ENCODE measurements at places on chromosomes 1 and 21.

- DNase-seq, result no peak
Observed at GRCh38 chr1:153364766-153365666, 7.4 kb downstream of the S100A9 start.

DNA sequence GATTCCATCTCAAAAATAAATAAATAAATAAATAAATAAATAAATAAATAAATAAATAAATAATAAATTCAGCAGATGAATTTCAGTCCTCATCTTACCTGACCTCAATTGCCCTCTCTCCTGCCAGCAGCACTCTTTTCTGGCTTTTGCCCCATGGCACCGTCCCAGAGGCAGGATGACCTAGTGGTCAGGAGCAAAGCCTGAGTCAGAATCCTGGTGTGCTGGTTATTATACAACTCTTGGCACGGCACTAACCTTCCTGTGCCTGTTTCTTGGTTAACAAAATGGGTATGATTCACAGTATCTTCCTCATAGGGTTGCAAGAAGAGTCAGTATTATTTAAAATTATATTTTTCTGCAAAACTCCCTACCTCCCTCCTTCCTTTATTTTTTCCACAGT is 43.0 kb downstream of the NKAIN1 start:
- DNase-seq, result no peak

- DNase-seq, result peak; percentile 71
Observed at GRCh38 chr1:24541711-24542346, 14.1 kb upstream of the NCMAP start.

DNA sequence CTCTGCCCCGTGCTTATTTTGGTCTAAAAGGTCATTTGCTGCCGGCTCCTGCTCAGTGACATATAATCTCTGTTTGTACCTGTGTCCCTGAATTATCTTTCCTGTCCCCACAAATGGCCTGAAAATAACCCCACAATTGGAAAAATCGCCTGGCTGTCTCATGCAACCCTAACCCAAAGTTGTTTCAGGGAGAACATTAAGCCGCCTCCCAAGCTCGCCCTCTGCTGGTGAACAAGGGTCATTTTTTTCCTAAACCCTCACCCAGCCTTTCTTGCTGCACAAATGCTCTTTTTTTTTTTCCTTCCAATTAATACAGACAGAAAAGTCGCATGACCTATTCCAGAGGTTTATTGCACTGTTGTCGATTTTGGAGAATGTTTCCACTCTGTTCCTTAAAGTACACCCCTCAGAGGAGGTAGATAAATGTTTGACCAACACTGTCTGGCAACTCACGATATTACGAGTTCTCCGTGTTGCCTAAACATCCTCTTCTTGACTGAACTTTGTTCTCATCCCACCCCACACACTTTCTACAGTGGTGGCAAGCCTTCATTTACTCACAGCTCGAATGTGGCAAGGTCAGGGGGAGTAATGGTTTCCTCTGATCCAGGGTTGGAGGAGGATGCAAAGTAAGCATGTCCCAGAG is 148.7 kb downstream of the ZZZ3 start:
- DNase-seq, result peak; percentile 82

- no peak for DNase-seq
Observed at GRCh38 chr1:42176902-42177519, 12.5 kb upstream of the GUCA2A start.

GRCh38 chr21:34671462-34671861 is 2.7 kb downstream of the CLIC6 start:
- DNase-seq, result no peak

GRCh38 chr21:26055841-26056264 is 114.7 kb downstream of the APP start:
- DNase-seq, result no peak

DNA sequence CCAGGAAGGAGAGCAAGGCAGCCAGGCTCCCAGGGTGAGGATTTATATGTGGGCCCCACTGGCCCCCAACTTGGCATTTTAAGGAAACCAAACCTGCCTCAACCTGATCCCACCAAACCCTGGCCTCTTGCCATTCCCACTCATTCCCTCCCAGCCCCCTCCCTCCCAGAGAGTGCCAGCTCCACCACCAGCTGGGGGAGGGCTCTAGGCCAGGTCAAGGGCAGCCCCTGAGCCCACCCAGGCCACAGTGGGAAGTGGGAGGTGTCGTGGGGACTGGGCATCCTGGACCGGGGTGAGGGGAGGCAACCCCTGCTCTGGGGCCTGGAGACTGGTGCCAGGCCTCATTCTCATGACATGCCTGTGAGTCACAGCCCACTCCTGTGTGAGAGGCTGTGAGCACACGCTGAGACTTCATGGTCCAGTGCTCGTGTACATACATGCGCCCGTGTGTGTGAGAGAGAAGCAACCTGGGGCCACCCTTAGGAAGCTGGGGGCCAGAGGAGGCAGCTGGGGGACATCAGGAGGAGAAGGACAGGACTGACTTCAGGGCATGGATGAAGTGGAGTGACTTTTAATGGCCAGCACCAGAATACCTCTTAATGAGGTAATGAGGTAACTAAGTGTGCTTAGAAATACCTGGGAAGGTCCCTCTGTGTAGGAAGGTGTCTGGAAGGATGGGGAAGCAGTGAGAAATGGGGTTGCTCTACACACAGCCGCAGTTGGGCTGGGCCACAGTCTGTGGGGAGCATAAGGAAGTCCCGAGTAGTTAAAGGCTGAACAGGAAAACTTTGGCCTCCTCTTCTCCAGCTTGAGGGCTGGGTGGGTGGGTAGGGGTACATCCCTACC is at the start of gene S100A2:
Gene S100A2 (minus strand): TSS at position 316 of the 846 bp plus-strand sequence. CDS start 1,967 bp downstream, outside the sequence.
- peak; percentile 82 for DNase-seq

DNA sequence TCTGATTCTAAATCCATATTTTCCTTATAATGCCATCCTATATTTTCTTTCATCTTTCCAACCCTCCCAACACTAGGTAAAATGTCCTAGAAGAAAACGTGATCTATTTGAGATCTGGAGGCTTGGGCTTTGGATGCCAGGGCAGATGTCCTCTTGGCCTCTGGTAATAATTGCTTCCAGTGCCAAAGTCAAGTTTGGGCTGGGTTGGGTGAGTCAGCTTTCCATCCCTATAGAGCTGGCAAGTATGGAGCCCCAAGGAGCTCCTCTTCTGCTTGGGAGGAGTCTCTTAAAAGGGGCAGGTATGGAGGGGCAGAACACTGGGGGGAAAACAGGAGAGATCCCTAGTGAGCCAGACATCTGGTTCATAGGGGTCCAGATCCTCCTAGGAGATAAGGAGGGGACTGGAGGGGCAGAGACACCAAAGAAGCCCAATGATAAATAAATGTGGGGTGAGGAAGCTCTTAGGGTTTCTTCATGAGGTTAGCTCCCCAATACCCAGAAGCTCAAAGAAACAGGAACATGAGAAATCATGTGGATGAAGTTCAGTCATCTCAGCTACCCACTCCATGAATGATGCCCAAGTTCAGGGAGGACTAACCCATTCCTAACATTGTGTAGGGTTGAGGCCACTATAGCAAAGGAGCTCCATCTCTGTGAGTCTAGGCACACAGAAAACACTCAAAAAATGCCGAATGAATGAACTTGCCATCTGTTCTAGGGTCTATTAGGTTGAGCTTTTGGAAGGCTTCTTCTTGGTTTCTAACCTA is 3.5 kb downstream of the C1orf116 start:
- no peak for DNase-seq

GRCh38 chr1:160134791-160135572 is 16.4 kb upstream of the ATP1A4 start:
- no peak for DNase-seq

- no peak for DNase-seq
Observed at GRCh38 chr1:213600879-213601278, 386.9 kb upstream of the PROX1 start.

DNA sequence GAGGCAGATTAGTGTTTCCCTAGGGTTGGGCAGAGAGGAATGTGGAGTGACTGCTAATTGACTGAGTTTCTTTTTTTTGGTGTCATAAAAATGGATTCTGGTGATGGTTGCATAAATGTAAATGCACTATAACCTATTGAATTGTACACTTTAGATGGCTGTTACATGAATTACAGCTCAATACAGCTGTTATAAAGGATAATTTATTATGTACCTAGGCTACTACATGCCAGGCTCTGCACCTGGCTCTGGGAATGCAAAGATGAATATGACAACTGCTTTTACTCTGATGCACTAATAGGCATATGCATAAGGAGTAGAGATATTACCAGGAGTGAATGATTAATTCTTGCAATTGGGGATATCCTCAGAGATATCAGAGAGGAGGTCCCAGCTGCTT is 345.3 kb downstream of the PTBP2 start:
- no peak for DNase-seq

GRCh38 chr1:8848663-8849386 is 29.7 kb downstream of the ENO1 start:
- peak; percentile 91 for DNase-seq

- no peak for DNase-seq
Observed at GRCh38 chr1:205985330-205986005, 17.7 kb downstream of the RAB7B start.

DNA sequence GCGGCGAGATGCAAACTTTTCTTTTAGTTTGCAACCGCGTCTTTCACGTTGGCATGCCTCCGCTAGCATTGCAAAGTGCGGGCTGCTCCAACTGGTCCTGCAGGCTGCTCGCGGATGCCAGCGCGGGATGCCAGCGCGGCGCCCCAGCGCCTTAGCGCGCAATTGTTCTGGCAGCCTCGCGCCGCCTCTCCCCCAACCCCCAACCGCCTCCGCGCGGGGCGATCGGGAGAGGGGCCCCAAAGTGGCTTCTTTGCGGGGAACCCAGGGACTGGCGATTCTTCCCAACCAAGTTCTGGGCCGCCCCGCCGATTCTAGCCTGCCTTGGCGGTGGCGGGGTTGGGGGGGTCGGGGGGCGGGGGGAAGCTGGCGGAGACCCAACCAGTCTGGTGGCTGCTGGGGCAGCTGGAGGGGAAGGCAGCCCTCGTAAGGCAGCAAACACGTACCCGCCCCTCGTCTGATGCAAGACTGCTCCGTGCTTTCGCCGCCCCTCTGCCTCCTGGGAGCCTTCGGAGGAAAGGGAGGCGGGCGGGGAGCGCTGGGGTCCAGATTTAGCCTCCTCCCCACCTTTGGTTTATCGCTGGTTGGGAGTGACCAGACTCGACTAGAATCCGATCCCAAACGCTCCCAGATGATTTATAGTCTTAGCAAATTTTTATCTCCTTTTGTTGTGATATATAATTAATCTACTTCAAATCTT is 756 bp downstream of the PHGDH start:
- peak; percentile 68 for DNase-seq

DNA sequence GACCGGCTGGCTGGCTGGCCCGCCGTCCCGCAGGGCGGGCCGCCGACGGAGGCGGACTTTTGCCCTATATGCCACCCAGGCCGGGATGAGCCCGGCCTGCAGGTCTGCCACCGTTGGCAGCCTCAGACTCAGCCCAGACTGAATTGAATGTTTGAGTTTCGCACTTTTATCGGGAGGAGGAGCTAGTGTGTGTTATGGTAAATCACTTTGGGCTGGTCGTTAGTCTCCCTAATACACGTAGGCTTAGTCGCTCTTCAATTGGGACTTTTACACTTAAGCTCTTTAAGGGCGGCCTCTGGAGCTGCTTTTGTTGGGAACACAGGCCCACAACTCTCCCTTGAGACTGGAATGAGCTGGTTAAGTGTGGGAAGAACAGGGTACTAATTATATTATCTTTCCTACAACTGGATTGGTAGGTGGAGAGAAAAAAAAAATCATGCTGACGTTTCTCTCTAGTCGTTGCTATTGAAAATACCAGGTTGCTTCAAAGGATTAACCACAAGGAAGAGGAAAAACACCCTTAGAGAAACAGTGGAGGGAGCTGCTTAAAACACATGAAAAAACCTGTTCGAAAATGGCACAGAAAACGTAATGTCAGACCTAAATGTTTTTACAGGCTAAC is 1.4 kb upstream of the IRF2BP2 start:
- no peak for DNase-seq

DNA sequence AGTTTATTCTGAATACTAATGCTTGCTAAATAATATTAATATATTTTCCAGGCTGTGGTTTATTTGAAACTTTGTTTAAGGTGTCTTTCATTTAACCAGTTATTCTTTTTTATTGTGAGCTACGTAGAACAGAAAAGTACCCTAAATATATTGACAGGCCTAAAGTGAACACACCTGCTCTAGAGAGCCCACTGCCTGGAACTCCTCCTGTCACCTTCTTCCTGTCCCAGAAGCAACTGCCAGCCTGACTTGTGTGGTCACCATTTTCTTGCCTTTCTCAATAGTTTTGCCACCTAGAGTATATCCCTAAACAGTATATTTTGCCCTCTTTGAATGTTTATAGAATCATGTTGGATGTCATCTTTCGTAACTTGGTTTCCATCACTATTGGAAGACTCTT is 48.5 kb downstream of the SCCPDH start:
- DNase-seq, result no peak

- DNase-seq, result no peak
Observed at GRCh38 chr1:177629526-177629925, 340.3 kb downstream of the SEC16B start.

- DNase-seq, result no peak
Observed at GRCh38 chr1:161198194-161198896, 509 bp downstream of the ADAMTS4 start.

GRCh38 chr1:194281376-194281775 is 1095.0 kb upstream of the B3GALT2 start:
- no peak for DNase-seq

GRCh38 chr1:161718559-161719324 is 2.6 kb upstream of the FCRLB start:
- no peak for DNase-seq

DNA sequence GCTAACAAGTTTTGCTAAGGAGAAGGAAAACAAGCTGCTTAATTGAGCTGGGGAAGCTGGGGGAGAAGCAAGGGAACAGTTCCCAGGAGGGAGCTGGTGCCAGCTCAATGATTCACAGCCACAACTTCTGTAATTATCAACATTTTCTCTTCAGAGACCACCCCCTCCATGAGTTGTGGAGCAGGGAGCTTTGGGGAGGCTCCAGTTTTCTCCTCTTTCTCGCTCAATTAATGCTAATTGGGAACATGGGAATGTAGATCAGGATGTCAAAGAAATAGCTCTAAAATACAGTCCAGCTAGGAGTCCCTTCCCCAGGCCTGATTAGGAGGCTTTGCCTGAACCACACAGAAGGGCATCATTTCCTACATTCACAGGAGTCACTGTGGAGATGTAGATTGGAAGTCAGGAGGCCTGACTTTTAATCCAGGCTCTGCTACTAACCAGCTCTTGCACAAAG is 12.1 kb upstream of the MNDA start:
- DNase-seq, result no peak

GRCh38 chr1:182624577-182624976 is 20.4 kb upstream of the RGS16 start:
- DNase-seq, result no peak

GRCh38 chr21:33937146-33937545 is 21.5 kb upstream of the ATP5PO start:
- no peak for DNase-seq

- no peak for DNase-seq
Observed at GRCh38 chr1:35845766-35846165, 37.2 kb upstream of the AGO1 start.

DNA sequence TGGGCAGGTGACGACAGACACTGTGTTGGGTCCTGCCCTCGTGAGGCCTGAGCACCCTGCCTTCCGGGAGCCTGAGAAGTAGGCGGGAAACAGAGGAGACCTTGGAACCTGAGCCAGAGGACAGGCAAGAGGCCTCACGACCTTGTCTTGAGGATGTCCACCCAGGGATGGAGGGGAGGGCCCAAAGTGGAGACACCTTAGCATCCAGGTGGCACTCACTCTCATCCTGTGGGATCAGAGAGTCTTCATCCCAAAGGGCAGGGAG is 347.2 kb downstream of the NPHP4 start:
- no peak for DNase-seq

- DNase-seq, result no peak
Observed at GRCh38 chr1:82700476-82700875, 899.7 kb downstream of the ADGRL2 start.

GRCh38 chr1:220077887-220078286 is 11.7 kb downstream of the BPNT1 start:
- no peak for DNase-seq

GRCh38 chr1:58573705-58574591 is 3.1 kb downstream of the TACSTD2 start:
- peak; percentile 72 for DNase-seq

Data from activated effector memory CD4-positive, alpha-beta T cell treated with anti-CD3 and anti-CD28 coated beads, Interleukin-2, amount 50 U/mL, for 16 hours (primary cell).